ENCODE measurements at places on chromosomes 1 and 21.
A peak's percentile ranks its signal among the peaks of the same experiment; 100 is the strongest.

GRCh38 chr1:42311138-42311537 lies 23.9 kb downstream of the FOXJ3 start:
- no peak for DNase-seq

DNA sequence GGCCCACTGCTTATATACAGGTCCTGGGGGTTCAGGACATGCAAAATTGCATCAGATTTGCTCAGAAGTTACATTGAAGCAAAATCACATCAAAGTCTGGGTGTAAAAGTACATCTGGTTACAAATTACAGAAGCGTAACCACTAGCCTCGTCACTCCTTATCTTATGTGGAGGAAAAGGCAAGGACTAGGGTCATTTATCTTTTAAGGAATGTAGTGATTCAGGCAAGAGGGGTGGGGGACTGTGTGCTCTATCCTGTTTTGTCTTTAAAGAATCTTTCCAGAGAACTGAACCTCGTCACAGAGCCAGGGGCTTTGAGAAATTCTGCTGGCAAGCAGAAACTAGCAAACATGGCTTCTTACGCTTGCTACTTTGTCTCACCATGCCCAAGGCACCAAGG lies 61.1 kb upstream of the RAB4A start:
- DNase-seq: no peak

- no peak for DNase-seq
These were observed 3.7 kb downstream of the NES start for GRCh38 chr1:156673387-156674121.

- DNase-seq: no peak
These were observed 132.9 kb downstream of the PTPRU start for GRCh38 chr1:29368936-29369932.

DNA sequence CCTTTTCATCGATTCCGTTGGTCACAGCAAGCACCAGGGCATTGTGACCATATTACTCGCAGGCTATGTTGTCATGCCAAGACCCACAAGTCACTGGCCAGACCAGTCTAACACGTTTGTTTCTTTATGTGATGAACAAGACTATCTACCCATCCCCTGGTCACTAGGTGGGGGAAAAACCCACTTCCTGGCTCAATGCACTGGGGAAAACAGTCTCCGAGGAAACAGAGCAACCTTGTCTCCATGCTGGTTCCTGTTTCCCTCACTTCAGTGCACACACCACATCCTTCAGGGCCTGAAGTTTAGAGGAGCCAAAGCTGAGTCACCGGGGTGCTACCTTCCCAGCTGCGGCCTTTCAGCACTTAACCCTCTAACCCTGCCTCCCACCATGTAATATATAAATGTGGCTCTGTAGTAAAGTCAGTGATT lies 20.9 kb downstream of the ERICH3 start:
- no peak for DNase-seq

GRCh38 chr1:64864018-64864940 lies 102.1 kb downstream of the JAK1 start:
- peak; percentile 33 for DNase-seq

GRCh38 chr21:35051287-35051818 lies 2.3 kb upstream of the RUNX1 start:
- DNase-seq: peak; percentile 76

DNA sequence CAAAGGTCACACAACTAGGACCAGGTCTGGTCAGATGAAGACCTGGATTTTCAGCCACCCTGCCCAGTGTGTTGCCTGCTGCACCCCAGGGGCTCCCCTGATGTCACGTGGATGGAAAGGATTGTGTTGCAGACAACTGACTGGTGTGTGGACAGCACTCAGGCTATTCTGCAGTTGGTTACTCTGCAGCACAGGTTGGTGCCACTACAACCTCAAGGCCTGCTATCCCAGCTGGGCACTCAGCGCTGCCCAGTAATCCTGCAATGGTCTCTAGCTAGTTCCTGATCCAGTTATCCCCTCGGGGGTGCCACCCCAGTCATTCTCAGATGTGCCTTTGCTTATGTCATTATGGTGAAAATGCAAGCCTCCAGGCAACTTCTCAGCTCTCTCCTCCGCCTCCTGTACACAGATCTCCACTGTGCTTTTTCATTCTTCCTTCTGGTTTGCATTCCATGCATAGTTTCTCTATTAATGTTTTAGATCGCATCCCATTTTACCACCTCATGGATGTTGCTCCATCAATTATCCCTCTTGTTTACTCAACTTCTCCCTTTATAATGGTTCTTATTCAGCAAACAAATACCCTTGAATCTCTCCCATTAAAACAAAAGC lies 503.2 kb upstream of the CAMK1G start:
- no peak for DNase-seq

DNA sequence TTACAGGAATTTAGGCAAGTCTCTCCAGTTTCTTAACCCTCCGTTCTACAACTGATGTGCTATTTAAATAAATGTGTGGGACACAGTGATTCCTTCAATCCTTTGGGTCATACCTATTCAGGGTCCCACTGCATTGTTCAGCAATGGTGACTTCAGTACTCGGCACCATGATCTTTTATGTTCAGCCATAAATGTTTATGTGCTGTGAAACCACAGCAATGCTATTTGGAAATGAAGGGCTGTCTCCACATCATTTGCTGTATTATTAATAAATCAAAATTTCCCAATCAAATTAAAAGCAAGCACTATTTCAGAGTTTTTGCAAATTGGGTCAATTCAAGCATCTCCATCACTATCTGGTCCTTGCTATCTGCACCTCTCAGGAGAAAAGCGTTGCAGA lies 84.8 kb downstream of the NR5A2 start:
- DNase-seq: no peak

DNA sequence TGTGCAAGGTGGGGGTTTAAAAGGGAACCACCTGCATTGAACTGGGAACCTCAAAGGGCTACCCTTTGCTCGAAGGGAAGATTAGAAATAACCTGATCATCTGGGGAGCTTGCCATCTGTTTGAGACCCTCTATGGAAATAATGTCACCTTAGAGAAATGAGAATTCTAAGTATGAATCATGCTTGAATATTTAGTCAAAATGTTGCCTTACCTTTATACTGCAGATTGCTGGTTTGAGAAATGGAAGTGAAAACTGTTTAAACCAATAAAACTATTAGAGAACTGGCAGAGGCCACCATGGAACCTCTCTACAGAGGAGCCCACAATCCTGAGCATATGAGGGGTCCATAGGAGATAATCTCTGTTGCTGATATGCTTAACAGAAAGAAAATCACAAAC lies 131.2 kb upstream of the FAM78B start:
- DNase-seq: no peak

DNA sequence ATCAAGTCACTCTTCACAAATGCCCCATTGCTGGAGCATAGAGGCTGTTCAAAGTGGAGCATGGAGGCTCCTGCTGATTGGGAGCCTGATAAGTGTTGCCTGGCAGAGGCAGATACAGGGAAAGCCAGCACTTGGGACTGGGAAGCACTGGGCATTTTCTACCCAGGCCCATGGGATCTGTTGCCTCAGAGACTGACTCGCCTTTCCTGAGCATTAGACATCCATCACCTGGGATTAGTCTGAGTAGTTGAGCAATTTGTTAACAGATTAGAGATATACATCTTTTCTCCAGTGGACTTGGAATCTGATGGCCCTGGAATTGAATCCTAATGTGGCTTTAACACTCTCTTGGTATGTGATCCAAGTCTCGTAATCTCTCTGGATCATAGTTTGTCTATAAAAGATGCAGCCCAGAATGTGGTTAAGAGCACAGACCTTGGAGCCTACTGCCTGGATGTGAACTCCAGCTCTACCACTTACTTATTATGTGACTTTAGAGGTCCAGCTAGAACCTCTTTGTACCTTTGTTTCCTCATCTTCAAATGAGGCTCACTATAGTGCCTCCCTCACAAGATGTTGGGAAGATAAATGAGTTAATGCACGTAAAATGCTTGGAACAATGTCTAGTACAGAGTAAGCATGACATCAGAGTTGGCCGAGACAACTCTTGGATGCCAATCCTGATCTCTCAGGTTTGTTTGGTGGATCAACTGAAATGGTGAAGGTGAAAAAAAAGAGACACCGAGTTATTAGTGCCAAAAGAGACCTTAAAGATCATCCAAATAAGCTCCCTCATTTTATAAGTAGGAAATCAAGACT lies 38.3 kb upstream of the NRDC start:
- no peak for DNase-seq

DNA sequence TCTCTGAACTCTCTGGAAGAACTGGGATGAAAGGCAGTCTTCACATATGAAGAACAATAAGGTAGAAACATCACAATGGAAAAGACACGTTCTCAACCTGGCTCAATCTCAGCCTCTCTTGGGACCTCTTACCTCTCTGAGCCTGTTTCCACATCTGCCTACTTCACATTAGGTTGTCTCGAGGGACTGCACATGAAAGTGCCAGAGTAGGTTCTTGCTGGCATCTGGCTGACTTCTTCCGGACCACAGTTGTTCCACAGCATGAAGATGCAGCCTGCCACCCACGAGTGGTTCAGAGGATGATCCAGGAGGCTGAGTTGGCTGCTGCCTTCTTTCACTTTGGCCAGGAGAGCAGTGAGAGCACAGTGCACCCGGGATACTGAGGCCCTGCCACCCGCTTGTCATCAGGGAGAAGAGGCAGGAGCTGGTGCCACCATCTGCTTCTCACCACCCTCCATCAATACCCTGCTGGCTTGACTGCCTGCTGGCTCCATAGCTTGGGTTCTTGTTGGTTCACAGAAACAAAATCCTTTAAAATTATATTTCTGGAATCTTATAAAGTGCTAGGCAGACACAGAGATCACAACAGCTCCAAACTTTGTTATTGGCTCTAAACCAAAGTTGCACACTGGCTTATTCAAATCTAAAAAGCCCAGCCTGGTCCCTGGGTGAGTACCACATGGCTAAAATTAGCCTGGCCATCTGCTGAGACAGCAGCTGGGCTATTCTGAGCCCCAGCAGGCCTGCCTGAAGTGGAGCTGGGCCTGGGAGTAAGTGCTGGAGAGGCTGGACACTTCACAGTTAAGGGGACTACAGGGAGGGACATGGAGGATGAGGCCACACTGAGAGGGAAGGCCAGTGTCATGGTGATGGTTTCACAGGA lies 46.9 kb upstream of the LIN9 start:
- DNase-seq: no peak

GRCh38 chr1:56577406-56578137 lies 1.8 kb downstream of the PLPP3 start:
- no peak for DNase-seq

DNA sequence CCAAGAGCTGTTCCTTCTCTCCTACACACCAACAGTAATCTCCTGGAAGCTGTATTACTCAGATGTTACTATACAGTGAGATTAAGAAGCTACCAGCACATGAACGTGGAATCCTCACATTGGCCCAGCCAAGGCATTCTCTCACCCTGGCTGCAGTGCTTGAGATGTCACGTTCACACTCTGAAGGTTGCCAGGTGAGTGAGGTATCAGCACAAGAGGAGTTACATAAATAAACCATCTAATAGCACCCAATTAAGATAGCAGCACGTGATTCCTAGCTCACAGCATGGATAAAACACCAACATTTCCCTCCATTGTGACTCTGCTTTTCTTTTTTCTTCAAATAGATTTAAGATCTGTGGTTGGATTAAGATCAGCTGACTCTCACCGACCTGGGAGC lies 182.8 kb downstream of the PLPP3 start:
- no peak for DNase-seq

- no peak for DNase-seq
These were observed 3.9 kb downstream of the CLDN19 start for GRCh38 chr1:42736152-42736551.

DNA sequence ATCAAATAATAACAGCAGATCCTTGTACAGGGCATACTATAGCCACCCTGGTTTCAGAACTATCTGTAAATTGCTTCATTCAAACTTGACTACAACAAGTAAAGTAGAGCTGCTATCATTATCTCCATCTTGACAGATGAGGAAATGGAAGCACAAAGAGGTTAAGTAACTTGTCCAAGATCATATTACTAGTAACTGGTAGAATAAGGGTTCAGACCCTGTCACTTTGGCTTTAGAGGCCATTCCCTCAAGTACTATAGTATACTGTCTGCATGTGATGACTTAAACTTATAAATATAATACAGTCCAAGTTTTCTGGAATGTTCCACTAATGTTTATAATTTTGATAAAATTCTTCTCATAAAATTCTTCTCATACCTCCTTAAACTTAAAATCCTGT lies 24.8 kb downstream of the PGM1 start:
- DNase-seq: no peak

DNA sequence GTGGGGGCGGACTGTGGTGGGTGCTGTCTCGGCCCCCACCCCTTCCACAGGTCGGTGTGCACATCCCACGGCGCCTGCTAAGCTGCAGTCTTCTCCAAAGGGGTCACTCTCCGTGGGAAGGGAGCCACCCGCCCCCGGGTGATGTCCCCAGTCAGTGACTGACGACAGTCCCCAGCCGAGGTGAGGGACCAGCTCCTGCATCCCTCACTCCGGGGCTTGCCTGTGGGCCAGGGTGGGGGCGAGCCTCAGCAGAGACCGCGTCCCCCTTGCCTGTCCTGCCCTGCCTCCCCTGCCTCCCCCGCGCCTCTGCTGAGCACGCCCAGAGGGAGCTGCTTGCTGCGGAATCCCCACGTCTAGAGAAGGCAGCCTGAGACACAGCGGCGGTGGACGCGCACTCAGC lies 35.9 kb upstream of the PDE9A start:
- no peak for DNase-seq

DNA sequence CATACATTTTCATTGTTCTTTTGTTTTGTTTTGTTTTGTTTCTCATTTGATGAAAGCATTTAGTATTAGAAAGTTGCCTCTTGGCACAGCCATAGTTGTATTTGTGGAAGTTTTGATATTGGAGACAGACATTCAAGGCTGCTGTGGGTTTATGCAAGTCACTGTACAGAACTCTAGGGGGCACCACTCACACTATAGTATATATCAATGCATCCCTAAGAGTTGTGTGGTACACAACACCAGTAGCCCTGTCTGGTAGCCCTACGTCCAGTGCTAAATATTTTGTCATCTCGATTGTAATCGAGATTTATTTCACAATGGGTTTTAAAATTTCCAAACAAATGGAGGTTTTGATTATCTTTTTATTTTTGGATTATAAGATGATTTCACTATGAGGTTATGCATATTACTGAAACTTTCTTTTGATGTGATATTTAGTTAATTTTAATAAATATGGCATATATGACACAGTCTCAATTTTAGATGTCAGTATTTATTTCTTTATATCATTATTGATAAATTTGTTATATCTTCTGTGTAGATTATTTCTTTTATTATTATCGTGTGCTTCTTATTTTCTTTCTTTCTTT lies 112.2 kb downstream of the NR5A2 start:
- no peak for DNase-seq

GRCh38 chr1:116850436-116850835 lies 59.3 kb upstream of the PTGFRN start:
- DNase-seq: no peak

DNA sequence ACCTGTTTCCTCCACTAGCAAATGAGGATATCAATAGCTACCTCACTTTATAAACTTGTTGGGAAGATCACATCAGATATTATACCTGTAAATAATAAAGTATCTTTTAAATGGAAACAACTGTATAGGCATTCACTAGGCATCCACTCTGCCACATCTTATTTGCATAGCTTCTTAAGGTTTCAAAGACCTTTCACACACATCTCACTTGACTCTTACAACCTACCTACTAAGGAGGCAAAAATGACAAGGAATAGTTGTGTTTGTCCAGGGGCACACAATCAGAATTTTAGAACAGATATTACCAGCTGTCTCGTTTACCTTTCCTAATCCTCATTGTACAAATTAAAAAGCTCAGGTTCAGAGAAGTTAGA lies 51.5 kb downstream of the VANGL2 start:
- no peak for DNase-seq

Data from stimulated activated CD8-positive, alpha-beta memory T cell treated with anti-CD3 and anti-CD28 coated beads, Interleukin-7, amount 100 ng/mL, for 4 hours (primary cell).